ENCODE measurements at places on chromosomes 4 and X. TPM values are rescaled to one million over a fixed set of nuclear protein-coding genes. Genes with fewer than 3 reads are reported as not detected.

Gene FRMPD4
- polyA plus RNA-seq, result 0.82 TPM

Gene BGN
- 487 TPM for polyA plus RNA-seq

Gene LEF1
- 2.7 TPM for polyA plus RNA-seq

Gene CXCL8
- polyA plus RNA-seq, result 1.1 TPM

Gene SHISA3
- polyA plus RNA-seq, result 0.07 TPM

Gene RBMXL3
- polyA plus RNA-seq, result not detected

Gene EPGN
- polyA plus RNA-seq, result 0.13 TPM

Gene PCYT1B
- polyA plus RNA-seq, result not detected

Gene CABS1
- polyA plus RNA-seq, result not detected

Gene C1QTNF7
- polyA plus RNA-seq, result 0.06 TPM

Gene MID1
- polyA plus RNA-seq, result 42.6 TPM

Gene RIPPLY1
- polyA plus RNA-seq, result not detected

Gene CAPN6
- polyA plus RNA-seq, result not detected

Gene RRH
- 0.05 TPM for polyA plus RNA-seq

Gene FANCB
- 0.78 TPM for polyA plus RNA-seq

Gene STAP1
- not detected for polyA plus RNA-seq

Gene CT45A3
- polyA plus RNA-seq, result not detected

Gene SPANXD
- not detected for polyA plus RNA-seq

Gene FRG1
- polyA plus RNA-seq, result 7.0 TPM

Gene LRRC66
- polyA plus RNA-seq, result 0.28 TPM

Gene NALF2
- polyA plus RNA-seq, result not detected

Gene TBC1D9
- polyA plus RNA-seq, result 12.0 TPM

Gene MYOZ2
- 0.17 TPM for polyA plus RNA-seq

Gene BEX3
- polyA plus RNA-seq, result 267 TPM

Gene MGST2
- polyA plus RNA-seq, result 10.0 TPM

Gene CSAG2
- not detected for polyA plus RNA-seq

Gene JAKMIP1
- polyA plus RNA-seq, result not detected

Gene PCSK1N
- polyA plus RNA-seq, result not detected

Gene KLB
- polyA plus RNA-seq, result not detected

Gene TMEM31
- 0.43 TPM for polyA plus RNA-seq

Gene ARX
- polyA plus RNA-seq, result not detected
